Suppressor macrophage (primary cell): ENCODE measurements at places on chromosomes 2 and 18.

GRCh38 chr18:3119401-3120341 lies 100.1 kb downstream of the MYOM1 start:
- DNase-seq: peak; percentile 29

GRCh38 chr2:74072565-74072964 lies 75.1 kb downstream of the BOLA3 start:
- peak; percentile 51 for DNase-seq

GRCh38 chr18:63730773-63731172 lies 28.0 kb downstream of the SERPINB11 start:
- no peak for DNase-seq

DNA sequence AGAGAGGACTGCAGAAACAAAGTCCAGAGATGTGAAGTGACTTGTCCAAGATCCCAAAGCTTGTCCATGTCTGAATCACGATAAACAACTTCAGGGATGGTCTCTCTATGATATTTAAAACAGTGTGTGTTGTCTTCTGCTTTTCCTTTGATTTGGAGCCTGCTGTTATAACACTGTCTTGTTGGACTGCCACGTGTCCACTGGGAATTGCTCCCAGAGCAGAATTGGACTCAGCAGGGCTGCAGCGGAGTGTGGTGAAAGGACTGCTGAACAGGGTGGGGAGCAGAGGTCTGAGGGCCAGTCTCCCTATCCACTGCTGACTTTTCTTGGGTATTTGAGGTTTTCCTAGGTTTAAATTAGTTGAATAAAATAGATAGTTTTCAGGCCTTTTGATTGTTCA lies 68.3 kb downstream of the IL1R2 start:
- no peak for DNase-seq

- no peak for DNase-seq
These were observed 76.4 kb downstream of the ADD2 start for GRCh38 chr2:70691497-70692140.

- DNase-seq: peak; percentile 77
These were observed 48.7 kb upstream of the NBEAL1 start for GRCh38 chr2:202965810-202966460.

DNA sequence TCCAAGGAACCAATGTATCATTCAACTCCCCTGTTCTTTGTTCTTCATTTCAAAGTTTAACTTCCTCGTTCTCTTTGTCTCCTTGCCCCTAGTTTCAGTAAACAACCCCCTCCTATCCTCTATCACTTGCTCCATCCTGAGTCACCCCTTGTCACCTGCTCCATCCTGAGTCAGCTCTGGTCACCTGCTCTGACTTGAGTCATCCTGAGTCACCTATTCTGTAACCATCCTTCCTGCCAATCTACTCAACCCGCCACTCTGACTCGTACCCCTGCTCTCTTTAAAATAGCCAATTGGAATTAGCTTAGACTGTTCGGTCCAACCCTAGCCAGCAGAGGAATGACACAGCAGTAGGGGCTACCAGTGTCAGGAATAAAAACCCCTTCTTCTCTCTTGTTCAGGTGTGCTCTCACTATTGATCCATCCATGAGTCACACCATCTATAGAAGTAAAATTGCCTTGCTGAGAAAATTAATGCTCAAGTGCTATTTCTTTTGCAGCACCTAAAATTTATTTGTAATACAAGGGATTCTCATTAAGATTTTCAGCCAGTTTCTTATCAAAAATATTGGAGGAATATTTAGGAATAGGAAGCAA lies 326.8 kb downstream of the AKAIN1 start:
- no peak for DNase-seq

DNA sequence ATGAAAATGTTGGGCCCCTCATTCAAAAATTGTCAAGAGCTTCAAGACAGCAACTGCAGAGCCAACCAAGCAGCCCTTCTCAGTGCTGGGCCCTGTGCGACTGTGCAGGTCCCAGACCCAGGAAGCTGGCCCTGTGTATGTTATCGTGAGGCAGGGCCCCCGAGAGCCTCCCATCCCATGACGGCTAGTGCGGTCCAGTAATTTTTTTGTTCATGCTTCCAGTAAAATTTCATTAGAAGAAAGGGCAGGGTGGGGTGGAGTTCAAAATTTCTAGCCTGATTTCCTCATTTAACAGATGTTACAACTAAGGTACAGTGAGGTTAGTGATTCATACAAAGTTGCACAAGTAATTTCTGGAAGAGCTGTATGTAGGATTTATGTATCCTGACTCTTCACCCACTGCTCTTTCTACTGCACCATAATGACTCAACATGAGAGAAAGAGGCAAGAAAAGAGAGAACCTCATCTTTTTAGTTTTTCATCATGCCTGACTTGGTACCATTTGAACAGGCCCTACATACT lies 105.5 kb downstream of the ZEB2 start:
- DNase-seq: peak; percentile 66

GRCh38 chr2:33073018-33073417 lies 126.3 kb downstream of the LTBP1 start:
- no peak for DNase-seq

- no peak for DNase-seq
These were observed 228.7 kb upstream of the SIX2 start for GRCh38 chr2:45237850-45238542.

DNA sequence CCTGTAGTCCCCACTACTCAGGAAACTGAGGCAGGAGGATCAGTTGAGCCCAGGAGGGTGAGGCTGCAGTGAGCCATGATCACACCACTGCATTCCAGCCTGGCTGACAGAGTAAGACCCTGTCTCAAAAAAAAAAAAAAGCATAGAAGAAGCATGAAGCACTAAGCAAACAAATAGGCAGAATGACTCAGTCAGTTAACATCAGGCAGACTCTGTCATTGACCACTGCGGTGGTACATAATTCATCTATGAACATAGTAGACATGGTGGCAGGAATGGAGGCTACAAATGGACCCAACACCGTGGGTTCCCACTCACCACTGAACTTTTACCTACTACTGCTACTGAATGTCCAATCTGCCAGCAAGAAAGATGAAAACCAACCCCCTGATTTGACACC lies 7.6 kb upstream of the ASXL2 start:
- DNase-seq: no peak

- no peak for DNase-seq
These were observed 28.9 kb downstream of the PXDN start for GRCh38 chr2:1715184-1716013.

DNA sequence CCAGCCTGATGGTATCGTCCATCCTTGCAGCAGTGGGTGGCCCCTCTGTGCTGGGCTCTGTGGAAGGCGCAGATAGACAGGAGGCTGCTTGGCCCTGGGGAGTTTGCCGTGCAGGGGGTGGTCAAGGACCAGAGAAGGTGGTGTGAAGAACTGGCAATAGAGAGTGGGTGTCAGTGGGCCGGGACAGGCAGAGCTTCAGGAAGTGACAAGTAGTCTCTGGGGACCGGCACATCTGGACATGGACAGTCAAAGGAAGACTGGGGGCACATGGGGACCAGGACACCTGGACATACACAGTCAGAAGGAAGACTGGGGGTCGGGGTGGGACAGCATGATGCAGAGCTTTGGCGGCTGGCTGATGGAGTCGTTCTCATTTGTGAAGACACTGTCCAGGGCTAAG lies 335.9 kb downstream of the AGAP1 start:
- DNase-seq: no peak

- no peak for DNase-seq
These were observed 51.9 kb downstream of the PLA2R1 start for GRCh38 chr2:160010361-160011145.

DNA sequence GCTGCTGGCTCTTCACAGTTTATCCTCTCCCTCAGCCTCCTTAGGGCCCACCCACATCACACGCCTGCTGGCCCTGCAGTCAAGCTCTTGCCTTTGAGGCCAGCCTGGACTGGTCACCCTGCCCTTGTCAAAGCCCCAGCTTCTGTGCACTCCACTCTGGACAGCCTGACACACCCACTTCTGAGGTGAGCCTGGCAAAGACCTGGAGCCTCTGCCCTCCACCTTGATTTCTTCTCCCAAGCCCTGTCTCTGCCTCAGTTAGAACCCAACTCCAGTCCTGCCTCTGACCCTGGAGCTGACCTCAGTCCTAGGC lies 37.0 kb upstream of the TAF1B start:
- DNase-seq: no peak

DNA sequence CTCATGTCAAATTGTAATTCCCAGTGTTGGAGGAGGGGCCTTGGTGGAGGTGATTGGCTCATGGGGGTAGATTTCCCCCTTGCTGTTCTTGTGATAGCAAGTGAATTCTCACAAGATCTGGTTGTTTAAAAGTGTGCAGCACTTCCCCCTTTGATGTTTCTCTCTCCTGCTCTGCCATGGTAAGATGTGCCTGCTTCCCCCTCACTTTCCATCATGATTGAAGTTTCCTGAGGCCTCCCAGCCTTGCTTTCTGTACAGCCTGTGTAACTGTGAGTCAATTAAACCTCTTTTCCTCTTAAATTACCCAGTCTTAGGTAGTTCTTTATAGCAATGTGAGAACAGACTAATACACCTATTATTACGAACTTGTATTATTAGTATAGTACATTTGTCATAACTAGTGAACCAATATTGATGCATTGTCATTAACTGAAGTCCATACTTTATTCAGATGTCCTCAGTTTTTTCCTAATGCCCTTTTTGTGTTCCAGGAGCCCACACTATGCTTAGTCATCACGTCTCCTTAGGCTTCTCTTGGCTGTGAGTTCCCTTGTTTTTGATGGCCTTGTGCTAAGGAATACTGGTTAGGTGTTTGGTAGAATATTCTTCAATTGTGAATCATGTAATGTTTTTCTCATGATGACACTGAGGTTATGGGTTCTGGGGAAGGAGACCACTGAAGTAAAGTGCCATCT lies 4.5 kb upstream of the MAP3K2 start:
- DNase-seq: peak; percentile 41

DNA sequence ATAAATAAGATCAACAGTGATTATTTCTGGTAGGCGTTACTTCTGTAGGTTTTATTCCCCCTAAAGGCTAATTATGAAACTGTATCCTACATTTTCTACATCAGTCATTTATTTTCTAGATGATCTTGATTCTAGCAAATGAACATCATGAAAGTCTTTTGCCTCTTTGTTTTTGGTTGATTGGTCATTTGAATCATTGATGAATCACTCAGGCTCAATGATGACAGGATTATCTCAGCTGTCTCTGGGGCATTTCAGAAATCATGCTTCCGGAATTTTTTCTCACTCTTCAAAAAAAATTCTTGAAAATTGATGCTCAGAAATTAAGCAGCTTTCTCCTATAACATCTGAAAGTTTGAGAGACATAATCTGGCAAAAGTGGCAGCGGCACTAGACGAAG lies 298.9 kb upstream of the TCF4 start:
- no peak for DNase-seq

DNA sequence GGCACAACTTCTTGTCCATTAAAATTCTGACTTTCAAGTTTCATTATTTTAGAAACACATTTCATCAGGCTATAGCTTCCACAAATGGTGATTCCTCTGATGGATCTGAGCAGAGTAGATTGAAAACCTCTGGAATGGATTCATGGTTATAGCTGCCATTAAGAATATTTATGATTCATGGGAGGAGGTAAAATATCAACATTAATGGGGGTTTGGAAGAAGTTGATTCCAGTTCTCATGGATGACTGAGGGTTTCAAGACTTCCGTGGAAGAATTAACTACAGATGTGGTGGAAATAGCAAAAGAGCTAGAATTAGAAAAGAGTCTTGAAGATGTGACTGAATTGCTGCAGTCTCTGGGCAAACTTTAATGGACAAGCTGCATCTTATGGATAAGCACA lies 797.4 kb downstream of the SUCLG1 start:
- no peak for DNase-seq

DNA sequence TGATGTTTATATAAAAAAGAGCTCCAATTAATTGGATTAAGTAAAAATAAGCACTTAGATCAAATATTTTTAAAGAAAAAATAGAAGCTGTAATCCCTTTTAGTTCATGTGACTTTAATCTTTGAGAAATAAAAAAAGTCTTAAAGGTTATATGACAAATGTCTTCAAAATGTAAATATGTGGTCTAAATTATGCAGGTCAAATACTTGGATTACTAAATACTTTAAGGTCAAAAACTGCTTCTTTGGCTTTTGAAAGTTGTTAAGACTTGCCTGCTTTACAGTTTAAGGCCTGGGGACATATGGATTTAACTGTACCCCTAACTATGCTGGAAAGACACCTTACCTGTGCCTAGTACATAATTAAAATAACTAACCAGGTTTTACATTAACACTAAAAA lies 15.5 kb upstream of the PDK1 start:
- DNase-seq: no peak

GRCh38 chr2:86490245-86490644 lies 49.1 kb downstream of the KDM3A start:
- DNase-seq: no peak

GRCh38 chr18:11411048-11411447 lies 198.3 kb upstream of the SLC35G4 start:
- DNase-seq: no peak

DNA sequence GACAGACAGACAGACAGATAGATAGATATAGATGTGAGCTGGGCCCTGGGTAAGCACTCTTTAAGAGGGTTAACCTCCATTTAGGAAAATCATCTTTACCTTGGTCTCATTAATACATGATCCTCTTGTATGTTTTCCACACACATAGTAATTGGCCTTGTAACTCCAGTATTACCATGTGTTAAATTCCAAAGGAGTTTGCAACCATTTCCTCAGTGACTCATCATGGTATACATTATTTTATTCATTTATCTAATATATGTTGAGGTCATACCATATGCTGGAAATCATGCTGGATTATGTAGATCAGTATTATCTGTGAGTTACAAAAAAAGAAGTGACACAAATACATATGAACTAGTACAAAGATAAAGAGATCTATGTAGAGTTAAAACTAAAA lies 504.3 kb downstream of the DCC start:
- DNase-seq: no peak

GRCh38 chr2:73614997-73615396 lies 27.2 kb downstream of the NAT8 start:
- no peak for DNase-seq
